ENCODE measurements at places on chromosomes 11 and 22. TPM values are rescaled to one million over a fixed set of nuclear protein-coding genes. Genes with fewer than 3 reads are reported as not detected.

BTG4 gene
- total RNA-seq, result not detected

USP2 gene
- 0.24 TPM for total RNA-seq

DNA sequence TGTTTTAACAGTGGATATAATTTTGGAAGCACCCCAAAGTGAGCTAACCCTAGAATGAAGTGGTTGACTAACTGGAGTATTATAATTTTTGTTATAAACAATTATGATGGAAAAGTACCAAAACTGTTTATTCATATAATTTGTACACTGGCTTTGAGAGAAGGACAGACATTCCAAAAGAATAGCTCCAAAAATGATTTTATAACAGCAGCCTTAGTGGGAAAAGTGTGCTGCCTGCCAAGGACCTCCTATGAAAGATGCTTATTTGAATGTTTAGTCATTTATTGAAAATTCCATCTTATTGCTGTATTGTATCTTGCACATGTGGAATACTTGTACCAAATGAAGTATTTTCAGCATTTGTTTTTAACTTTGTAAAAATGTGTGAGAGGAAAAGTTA, 169.8 kb downstream of the GUCY1A2 start:
- DNase-seq, result no peak

GRCh38 chr11:126311401-126312291, 7.8 kb downstream of the DCPS start:
- no peak for DNase-seq

DNA sequence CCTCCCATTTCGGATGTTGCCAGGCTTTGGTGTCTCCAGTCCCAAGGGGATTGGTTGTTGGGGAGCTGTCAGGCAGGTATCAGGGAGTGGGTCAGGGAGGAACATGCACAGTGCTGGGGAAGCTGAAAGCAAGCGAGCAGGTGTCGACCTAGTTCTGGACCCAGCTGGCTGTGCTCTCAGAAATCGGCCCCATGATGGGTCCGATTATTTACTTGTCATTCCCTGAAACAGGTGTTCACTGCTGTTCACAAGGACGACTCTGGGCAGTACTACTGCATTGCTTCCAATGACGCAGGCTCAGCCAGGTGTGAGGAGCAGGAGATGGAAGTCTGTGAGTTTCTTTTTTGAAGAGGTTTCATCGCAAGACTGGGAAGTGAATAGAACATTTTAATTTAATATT, 76.8 kb downstream of the JAM3 start:
- DNase-seq, result no peak

DNA sequence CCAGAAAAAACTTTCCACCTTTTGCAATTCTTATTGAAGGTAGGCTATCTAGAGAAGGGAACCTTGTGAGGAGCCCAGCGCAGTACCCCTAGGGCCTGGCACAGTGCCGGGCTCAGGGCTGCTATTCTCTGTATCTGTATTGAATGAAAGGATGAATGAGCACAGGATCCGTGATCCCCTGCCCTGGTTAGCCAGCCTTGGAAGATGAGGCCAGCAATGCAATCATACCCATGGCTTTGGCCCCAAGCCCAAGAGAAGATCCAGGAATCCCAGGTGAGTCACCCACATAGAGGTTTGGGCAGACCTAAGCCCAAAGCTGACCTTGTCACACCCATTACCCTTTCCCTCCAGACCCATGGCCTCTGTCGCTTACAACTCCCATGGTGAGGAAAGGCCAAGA, 92.5 kb upstream of the CD82 start:
- DNase-seq, result no peak

APOA1 gene
- total RNA-seq, result not detected

PRG2 gene
- total RNA-seq, result not detected

DNA sequence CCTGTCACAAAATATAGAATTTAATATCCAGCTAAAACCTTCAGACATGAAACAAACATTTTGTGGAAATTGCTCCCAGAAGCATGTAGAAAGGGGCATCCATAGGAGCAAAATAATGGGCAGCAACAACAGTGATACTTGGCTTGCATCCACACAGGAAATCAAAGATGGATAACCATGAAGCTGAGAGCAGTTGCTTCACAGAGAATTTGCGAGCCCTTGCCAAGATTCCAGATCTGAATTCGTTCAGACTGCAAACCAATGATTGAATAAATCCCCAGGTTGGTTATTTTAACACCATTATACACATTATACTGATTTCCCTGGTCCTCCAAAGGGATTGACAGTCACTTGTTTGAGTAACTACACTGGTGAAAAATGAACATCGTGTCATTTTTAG, 15.6 kb upstream of the OR51L1 start:
- DNase-seq, result no peak

GRCh38 chr22:27344546-27344945, 457.0 kb downstream of the MN1 start:
- no peak for DNase-seq

DNA sequence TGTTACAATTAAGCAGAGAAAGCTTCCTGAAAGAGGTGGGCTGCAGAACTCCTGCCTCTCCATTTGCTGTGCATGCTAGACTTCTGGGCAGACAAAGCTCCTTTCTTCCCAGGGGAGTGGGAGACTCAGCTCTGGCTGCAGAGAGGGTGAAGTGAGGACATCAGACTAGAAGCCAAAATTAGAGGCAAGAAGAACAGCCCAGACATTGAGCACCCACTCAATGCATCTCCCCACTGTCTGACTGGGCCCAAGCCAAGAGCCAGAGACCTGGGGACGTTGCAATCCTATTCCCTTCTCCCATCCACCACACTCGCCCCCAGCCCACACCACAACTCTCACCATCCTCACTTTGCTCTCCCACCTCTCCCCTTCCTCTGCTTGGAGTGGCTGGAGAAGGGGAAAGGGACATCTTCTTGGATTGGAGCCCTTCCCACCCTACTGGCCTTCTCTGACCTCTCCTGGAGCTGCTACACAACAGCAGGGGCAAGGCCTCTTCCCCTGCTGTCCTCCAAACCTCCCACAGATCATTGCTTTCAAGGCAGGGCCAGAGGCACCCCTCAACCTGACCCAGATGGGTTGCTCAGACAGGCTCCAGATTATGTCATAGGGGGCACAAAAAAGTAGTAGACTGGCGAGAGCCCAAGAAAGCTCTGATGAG, 477.7 kb upstream of the CADM1 start:
- DNase-seq, result no peak
